ENCODE measurements at places on chromosomes 4 and X.

DNA sequence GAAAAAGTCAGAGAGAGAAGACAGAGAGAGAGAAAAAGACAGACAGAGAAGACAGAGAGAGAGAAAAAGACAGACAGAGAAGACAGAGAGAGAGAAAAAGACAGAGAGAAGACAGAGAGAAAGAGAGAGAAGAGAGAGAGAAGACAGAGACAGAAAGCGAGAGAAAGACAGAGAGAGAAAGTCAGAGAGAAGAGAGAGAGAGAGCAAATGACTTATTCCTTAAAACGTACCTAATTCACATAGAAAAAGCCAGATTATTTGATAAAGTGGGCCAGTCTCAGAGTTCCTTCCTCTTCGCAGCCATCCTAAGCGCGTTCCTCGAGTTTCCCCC, 7.4 kb upstream of the SHOX start:
- DNase-seq: no peak

DNA sequence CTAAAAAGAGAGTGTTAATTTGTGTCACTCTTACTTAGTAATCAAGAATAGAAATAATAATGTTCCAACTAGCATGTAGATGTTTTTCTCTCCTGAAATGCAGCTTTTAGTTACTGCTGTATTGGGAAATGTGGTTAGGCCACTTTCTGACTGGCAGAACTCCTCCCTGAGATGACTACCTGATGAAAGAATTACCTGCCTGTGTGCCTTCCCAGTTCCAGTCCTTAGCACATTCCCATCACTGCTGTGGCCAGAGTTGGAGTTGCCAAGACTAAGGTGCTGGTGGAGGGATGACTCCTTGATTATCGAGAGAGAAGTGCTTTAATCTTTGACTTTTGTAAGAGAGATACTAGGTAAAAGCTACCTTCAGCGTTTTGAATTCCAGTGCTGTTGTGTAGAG, 9.5 kb downstream of the GAB1 start:
- DNase-seq: no peak

DNA sequence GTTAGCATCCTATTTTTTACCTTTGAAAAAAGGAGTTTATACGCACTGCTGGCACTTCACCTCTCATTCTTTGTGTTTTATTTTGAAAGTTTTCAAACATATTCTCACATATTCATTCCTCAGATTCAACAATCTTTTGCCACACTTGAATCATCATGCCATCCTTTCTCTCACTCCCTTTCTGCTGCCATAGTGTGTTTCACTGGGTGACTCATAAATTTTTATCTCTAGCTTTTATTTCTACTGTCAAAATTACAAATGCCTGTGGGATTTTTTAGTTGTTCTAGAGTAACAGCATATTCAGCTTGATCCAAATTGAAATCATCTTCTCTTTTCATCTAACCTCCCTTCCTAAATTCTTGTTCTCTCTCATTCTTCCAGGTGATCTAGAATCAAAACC, 28.0 kb downstream of the MFSD8 start:
- DNase-seq: no peak

GRCh38 chrX:19875050-19875431, 12.4 kb downstream of the SH3KBP1 start:
- DNase-seq: no peak

GRCh38 chrX:12919620-12920019, 13.2 kb downstream of the TLR8 start:
- no peak for DNase-seq

GRCh38 chrX:30525732-30526131, 51.8 kb downstream of the TASL start:
- DNase-seq: no peak

DNA sequence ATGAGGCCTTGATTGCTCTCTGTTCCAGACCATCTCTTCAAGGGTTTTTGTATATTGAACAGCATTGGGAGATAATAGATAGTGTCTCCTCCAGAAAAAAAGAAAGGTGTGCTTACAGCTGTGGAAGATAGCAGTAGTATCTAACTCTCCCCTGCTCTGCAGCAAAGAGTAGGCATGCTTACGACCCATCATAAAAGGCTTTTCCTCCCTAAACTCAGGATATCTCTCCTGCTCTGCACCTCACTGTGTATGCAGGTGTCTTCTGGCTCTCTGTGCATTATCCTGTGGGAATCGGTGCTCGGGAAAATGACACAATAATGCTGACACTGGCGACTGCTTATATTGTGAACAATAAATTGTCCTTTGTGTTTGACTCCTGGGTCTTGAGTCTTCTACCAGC, 216.0 kb downstream of the RAB28 start:
- DNase-seq: no peak

GRCh38 chrX:120235284-120235683, 15.3 kb upstream of the ZBTB33 start:
- DNase-seq: no peak

DNA sequence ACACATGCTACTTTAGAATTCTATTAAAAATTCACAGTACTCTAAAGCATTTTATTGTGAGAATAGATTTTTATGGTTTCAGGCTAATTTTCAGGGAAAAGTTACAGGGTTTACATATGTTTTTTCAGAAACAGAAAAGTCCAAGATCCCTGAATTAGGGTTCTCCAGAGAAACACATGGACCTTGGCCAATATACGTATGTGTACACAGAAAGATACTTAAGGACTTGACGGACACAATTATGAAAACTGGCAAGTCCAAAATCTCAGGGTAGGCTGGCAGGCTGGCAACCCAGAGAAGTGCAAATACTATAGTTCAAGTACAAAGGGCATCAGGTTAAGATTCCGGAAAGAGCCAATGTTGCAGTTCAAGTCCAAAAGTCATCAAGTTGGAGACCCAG, 1897.8 kb upstream of the PCDH10 start:
- DNase-seq: no peak

- no peak for DNase-seq
These were observed 2620.0 kb downstream of the PCDH7 start for GRCh38 chr4:33340168-33340567.

GRCh38 chrX:153469811-153470410, 465 bp downstream of the HAUS7 start:
- no peak for DNase-seq

DNA sequence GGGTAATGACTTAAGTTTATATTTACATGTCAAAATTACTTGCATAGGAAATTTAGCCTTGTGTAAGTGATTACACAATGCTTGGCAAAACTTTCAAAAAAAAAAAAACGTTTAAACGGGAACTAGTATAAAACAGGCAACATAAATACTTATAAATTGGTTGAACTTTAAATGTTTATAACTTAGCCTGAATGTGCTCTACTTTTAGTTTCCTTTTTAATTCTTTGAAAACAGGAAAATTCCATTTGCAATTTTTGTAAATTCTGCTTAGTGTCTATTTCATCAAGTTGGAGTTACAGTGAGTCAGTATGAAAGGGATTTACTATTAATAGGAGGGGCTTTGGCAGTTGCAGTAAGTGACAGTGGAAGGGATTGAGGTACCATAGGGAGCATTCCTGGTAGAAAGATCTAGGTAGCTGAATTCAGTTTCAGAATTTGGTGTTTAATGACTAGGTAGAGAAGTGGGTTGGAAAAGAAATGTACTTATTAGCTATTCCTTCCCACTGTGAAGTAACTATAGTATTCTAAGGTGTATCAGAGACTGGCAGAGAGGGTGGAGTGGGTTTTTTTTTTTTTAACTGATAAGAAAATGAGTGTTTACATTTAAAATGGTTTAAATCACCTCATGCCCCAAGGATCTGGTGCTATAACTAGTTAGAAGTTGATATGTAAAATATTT, 2.8 kb downstream of the STAG2 start:
- DNase-seq: no peak

GRCh38 chr4:6419452-6420028, 52.9 kb downstream of the PPP2R2C start:
- no peak for DNase-seq

- DNase-seq: no peak
These were observed 55.9 kb downstream of the MXRA5 start for GRCh38 chrX:3290561-3290960.

DNA sequence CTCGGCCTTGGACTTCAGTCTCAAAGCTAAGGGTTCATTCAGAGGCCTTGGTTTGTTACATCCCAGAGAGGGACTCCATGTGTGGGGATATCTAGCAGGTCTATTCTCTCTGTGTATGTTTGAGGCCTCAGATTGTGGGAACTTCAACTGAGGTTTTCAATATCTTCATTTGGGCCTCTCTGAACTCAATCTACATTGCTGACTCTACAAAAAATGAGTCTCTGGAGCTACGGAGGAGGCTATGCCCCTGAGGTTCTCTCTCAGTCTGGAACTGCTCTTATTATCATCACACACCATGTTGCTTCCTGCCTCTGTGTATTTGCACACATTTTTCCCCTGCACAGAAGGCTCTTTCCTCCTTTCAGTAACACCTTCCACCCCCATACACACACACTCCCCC, 5.1 kb upstream of the TSR2 start:
- DNase-seq: no peak

DNA sequence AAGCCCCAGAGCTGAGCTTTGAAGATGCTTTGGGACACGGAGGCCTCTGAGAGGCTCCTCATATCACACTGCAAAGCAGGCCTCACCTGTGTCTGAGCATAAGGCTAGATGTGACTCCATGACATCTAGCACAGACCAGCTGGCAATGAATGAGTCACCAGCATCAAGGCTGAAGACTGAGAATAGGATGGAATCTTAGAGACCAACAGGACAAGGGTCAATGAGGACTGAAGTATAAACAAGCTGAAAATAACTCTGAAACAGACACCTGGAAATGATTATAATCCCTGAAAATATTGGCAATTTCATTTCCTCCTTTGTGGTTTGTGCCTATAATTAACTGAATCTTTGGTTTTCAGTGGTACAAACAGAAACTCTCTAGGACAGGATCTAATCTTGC, 87.1 kb upstream of the PRPS1 start:
- DNase-seq: no peak

GRCh38 chrX:155645180-155645579, 32.4 kb upstream of the TMLHE start:
- DNase-seq: no peak

- DNase-seq: no peak
These were observed 199.0 kb upstream of the CXXC4 start for GRCh38 chr4:104693601-104694201.

DNA sequence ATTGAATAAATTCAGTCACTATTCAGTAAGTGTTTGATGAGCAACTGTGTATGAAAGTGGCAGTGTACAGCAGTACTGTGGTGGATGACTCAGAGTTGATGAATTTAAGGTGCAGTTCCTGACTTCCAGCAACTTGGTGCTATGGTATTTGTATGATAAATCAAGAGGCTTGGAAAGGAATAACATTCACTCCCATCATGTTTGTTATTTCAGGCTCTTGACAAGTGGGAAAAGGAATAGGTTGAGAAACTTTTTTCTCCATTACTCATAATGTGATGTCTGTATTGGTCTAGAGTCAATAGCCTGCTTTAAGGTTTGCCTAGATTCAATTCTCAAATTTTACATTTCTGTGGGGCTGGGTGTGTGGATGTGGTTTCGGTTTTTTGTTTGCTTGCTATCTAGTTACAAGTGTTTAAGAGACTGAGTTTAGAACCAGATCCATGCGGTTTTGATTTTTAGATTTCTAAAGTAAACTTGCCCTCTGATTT, 35.1 kb upstream of the CYP2U1 start:
- no peak for DNase-seq

GRCh38 chr4:83267121-83267829, 17.3 kb downstream of the COQ2 start:
- peak; percentile 28 for DNase-seq

DNA sequence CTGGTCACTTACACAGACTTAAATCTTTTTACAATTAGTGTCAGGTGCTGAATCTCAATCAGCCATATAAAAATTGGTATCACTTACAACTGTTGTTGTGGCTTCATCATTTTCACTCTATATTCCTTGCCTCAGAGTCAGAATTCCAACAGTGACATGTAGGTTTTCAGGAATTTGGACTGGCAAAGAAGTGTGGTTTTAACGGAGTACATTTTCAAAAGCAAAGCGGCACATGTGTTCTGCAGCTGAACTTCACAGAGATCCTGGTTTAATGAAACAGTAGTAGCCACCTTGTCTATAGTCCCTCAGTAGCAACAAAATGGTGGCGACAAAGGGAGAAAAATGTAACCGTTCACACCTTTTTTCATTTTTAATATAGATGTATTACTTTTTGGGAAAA, 486.6 kb downstream of the FAT4 start:
- no peak for DNase-seq

DNA sequence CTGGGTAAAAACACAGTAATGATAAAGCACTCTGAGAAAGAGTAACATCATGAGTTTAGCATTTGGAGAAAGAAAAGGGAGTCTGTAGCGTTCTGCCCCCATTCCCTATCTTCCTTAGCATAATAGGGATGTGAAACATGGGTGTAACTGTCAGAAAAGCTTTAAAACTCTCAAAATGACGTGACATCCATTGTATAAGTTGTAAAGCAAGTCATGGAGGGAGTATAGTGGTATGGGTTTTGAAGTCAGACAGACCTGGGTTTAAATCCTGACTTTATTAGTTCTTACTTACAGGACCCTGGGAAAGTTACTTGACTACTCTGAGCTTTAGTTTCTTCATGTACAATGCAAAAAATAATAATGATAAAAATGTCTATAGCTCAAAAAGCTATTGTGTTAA, 17.1 kb downstream of the FBXO8 start:
- DNase-seq: no peak

GRCh38 chr4:182185491-182185890, 57.7 kb upstream of the TENM3 start:
- DNase-seq: no peak

- DNase-seq: no peak
These were observed 16.7 kb upstream of the CXorf38 start for GRCh38 chrX:40663880-40664630.

DNA sequence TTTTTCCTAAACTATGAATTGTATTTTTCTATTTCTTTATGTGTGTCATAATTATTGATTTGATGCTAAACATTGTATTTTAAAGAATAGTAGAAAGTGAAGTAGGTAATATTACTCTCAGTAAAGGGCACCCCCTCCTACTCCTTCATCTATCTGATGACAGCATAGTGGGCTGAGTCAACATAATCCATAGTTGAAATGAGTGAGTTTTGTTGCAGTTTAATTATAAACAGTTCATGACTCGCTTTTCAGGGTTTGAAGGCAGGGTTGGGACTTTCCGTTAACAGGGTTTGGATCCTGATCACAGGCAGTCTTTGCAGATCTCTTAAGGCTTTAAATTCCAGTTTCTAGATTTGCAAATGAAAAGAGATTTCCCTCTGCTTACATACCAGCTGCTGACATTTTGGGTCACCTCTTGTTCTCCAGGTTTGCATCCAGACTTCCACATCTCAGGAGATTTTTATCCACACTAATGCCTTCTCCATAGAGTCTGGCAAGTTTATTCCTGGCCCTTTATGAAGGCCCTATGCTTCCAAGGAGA, 54.0 kb upstream of the TACR3 start:
- no peak for DNase-seq

GRCh38 chr4:123144616-123145015, 222.2 kb upstream of the NUDT6 start:
- no peak for DNase-seq
